Stimulated activated CD4-positive, alpha-beta T cell treated with anti-CD3 and anti-CD28 coated beads, Interleukin-1b, Interleukin-23, amount 100 ng/mL, for 1 hour (primary cell): ENCODE measurements at places on chromosomes 7 and 10.

- DNase-seq: no peak
These were observed 41.3 kb downstream of the ARID5B start for GRCh38 chr10:61942604-61943461.

DNA sequence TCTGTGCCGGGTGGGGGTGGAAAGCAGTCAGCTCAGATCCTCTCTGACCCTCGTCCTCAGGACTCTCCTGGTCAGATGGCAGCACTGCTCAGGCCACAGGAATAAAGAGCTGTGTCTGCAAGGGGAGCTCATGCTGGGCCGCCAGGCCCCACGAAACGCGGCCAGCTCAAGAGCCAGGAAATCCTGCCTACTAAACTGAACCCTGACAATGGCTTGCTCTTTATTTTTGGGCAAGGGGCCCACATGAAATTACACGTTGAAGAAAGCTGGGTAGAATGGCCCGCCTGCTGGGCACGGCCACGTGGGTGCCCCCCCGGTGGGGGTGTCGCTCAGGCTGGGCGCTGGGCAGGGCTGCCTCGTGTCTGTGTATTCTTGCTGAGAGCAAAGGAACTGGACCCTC lies 103.0 kb downstream of the ITIH5 start:
- DNase-seq: no peak

DNA sequence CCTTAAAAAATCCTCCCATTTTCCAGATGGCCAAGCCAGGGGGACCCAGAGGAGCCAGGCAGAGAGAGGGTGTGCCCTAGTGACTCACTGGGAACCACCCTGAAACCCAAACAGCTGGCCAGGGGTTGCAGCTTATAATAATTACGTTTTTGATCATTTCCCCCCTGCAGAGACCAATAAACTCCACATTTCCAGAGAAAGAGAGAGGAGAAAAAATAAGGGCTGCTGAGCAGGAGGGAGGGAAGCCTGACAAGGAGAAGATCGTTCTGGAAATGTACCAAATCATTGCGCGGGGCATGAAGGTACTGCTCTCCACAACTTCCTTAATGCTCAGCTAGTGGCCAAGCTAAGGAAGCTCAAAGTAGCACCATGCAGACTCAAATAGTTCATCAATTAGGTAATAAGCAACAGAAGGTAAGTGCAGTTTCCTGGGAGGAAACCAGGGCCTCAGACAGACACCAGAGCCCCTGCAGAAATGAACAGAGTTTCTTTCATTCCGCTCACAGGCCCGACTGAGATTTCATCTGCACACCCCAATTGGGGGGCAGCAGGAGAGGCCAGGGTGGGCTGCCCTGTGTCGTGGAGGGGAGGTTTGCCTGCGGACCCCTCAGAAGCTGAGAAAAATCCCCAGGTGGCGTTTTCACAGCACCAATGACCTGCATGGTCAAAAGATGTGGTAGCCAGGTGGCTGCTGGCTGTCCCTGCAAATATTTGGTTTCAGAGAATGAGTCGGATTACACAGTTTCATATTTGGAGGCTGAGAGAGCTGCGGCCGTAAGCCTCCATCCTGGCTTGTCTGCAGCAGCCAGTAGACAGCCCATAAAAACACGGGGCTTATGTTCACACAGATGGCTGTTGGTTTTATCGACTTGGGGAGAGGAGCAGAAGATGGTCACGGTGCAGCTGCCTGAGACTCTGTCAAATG lies 153.2 kb upstream of the LYZL2 start:
- DNase-seq: no peak

DNA sequence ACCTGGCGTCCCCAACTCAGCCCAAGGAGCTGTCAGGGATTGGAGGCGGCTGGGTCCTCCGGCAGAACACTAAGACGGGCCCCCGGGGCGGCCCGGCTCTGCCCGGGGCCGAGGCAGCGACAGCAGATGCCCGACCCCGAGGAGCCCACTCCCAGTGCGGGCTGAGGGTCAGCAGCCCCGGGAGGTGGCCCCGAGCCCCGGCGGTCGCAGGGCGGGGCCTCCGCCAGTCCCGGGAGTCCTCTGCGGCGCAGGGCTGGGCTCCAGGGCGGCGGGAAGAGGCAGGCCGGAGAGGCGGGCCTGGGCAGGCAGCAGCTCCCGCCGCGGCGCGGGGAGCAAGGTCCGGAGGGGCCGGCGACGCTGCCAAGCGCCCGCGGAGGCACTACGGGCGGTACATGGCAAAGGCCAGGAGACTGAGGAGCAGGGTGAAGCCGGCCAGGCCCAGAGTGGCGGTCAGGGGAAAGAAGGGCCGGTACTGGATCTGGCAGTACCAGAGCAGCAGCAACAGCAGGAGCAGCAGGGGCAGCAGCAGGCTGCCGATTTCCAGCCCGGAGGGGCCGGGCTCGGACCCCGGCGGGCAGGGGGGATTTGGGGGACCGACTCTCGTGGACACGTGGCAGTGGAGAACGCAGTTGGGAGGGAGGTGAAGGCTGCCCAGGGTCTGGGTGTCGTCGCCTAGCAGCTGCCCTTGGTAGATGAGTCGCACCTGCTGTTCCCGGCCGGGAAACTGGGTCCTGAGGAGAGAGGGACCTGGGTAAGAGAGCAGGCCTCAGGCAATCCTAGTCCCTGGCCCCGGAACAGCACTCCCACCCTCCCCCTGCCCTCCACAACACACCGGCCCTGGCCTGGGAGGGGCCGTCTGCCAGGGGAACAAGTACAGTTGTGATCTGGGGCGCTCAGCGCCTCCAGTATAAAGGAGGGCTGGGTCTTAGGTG lies 827 bp upstream of the FASTK start:
- DNase-seq: no peak

DNA sequence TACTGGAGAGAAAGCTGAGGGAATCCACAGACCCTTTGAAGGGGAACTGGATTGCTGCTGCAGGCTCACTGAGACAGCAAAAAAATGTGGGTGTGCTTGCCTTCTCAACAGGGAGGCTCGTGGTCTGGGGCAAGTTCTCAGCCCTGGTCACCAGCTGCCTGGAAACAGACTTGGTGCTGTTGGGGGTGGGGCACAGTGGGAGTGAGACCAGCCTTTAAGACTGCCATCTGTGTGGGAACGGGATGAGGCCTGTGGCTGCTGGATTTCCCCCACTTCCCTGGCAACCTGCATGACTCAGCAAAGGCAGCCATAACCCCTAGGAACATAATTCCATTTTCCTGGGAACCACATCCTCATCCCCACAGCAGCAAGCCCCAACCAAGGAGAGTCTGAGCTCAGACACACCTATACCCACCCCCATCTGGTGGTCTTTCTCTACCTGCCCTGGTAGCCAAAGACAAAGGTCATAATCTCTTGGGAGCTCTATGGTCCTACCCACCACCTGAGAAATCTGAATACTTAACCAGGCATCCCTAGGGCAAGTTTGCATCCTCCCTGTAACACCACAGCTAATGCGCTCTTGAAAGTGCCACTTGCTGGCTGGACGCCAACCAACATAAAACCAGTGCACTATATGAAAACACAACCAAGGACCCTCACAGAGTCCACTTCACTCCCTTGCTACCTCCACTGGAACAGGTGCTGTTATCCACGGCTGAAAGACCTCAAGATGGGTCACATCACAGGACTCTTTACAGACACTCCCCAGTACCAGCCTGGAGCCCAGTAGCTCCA lies 45.0 kb upstream of the TFEC start:
- DNase-seq: no peak

DNA sequence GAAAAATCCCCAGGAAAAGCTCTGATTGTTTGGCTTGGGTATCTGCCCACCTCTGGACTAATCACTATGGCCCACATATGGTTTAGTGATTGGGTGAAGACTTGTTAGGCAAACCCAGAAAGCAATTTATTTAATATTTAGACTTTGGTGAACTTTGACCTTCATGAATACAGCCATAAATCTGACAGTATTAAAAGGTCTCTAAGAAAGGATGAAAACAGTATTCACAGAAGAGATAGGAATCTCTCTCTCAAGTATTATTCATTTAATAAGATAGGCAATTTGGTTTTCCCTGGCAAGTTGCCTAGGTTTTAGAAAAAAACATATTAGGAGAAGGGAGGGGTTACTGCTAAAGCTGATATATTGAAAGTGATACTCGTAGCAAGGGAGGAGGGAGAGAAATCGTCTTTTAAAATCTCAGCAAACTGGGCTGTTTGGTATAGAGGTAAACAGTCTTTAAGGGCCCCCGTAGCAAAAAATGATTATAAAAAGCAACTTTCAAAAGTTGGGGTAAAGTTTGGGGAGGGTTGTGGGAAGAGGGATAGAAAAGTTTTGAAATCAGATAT lies 57.1 kb downstream of the LSMEM1 start:
- no peak for DNase-seq

DNA sequence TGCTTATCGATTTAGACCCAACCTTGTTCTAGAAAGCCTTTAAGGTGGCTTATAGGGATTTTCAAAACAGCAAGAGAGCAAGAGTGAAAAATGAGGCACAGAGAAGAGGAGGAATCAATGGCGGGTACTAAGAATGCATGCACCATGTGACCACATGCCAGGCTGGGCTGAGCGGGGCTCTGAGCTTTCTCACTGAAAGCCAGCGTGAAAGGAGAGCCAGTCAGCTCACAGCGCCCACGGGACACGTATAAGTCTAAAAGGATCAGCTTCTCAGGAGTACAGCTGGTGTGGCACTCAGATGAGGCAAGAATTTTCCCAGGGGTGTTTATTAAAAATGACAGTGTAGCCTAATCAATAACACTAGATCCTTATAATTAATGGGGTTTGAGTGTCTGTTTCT lies 114.3 kb downstream of the SLIT1 start:
- DNase-seq: no peak

DNA sequence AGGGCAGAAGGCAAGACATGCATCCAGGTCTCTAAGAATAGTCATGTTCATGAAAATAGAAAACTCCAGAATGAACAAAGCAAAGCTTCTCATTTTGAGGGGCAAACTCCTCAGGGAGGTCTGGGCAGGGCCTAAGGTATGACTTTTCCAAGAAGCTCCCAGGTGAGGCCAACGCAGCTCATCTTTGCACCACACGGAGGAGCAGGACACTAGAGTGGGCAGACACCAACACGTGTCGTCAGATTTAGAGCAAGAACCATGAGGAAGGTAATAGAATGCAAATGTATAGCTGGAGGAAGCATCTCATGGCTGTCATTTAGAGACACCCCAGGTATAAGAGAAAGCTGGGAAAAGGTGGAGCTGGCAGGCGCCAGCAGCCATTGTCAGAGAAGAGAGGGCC lies 95.7 kb downstream of the WDFY4 start:
- DNase-seq: no peak

- DNase-seq: no peak
These were observed 18.8 kb downstream of the CAV1 start for GRCh38 chr7:116543664-116544063.

GRCh38 chr10:3895045-3895631 lies 110.1 kb upstream of the KLF6 start:
- DNase-seq: no peak

DNA sequence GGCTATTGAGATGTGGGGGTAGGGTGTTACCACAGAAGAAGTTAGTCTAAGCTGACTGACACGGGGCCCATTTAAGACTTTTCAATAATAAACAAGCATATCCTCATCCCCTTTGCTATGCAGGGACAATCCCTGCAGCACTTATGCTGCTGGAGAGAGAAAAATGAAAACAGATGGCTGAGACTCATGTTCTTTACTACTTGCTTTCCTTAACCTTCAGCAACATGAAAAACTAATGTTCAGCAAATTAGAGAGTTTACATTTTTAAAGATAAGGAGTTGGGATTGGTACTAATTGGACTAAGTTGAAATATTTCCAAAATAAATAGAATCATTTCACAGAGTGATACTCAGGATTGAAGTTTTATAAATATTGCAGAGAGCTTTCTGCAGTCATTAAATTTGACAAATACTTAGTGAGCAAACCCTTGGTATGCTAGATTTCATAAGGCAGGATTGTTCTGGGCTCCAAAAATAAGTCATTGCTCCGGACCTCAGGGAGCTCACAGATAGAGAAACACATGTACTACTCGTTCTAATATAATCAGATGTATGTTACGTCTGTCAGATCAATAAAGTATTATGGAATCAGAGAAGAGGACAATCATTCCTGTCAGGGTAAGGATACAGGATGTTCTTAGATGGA lies 147.1 kb upstream of the LRRN3 start:
- no peak for DNase-seq

- no peak for DNase-seq
These were observed 51.5 kb upstream of the OSBPL3 start for GRCh38 chr7:25031432-25031831.

GRCh38 chr7:48140001-48140681 lies 31.1 kb upstream of the ABCA13 start:
- DNase-seq: no peak

- no peak for DNase-seq
These were observed 174.4 kb downstream of the CREB5 start for GRCh38 chr7:28586736-28587135.

DNA sequence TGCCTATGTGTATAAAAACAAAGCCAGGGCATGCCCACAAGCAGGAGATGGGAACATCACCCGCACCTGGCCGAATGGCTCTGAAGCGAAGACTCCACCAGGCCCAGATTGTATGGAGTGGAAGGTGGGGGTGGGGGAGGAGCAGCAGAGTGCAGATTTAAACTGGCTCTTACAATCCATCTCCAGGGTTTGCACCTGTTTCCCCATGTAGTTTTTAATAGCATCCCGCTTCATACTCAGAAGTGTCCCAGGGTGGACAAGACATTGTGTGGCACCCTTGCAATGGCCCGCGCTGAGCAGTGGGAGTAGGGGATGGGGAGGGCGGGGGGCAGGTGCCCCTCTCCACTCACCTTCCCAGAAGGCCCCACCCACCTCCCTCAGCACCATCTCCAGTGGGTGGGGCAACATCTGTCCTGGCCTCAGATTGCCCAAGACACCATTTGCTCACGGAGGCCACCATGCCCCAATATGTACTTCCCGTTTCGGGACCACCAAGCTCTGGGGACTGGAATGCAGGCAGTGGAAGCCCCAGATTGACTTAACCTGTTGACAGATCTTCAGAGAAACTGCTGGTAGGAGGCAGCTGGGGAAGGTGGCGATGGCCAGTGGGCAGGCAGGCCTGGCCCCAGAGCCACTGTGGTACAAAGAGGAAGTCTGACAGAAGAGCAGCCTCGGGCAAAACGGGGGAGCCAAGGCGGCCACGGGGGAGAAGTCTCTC lies 23.0 kb downstream of the VSIR start:
- DNase-seq: no peak

DNA sequence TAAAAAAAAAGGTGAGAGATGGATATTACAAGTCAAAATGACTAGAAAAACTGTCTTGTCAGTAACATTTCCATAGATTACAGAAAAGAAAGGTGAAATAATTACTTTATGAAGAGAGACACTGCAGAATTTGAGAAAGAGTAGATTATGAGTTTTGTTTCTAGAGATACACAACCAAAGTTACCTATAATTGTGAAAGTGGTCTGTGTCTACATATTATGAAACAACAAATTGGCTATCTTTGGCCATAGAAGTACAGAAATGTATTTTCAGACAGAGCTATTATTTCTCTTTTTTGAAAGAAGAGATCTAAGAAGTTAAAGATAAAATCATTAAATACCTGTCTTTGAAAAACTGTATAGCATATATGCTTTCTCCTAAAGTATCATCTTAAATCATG lies 30.1 kb downstream of the KCND2 start:
- no peak for DNase-seq

DNA sequence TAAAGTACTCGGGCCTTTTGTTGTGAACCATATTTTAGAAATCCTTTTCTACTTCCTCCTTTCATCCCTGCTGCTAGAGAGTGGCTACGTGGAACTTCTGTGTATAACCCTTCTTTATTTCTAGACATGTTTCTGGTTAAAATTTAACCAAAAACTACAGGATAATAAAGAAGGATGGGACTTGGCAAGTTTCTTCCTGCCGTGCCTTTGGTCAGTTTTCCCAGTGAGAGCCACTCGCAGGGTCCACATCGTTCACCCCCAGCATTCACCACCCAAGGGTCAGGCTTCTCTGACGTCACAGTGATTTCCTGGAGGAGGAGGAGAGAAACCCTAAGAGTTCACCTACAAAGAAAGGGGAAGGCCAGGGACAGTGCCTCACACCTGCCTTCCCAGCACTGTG lies 45.4 kb downstream of the NKX6-2 start:
- no peak for DNase-seq
